Testis (tissue), 5 donors: ENCODE measurements at places on chromosomes 1 and 21. TPM values are rescaled to one million over a fixed set of nuclear protein-coding genes. Genes with fewer than 3 reads are reported as not detected.

DNA sequence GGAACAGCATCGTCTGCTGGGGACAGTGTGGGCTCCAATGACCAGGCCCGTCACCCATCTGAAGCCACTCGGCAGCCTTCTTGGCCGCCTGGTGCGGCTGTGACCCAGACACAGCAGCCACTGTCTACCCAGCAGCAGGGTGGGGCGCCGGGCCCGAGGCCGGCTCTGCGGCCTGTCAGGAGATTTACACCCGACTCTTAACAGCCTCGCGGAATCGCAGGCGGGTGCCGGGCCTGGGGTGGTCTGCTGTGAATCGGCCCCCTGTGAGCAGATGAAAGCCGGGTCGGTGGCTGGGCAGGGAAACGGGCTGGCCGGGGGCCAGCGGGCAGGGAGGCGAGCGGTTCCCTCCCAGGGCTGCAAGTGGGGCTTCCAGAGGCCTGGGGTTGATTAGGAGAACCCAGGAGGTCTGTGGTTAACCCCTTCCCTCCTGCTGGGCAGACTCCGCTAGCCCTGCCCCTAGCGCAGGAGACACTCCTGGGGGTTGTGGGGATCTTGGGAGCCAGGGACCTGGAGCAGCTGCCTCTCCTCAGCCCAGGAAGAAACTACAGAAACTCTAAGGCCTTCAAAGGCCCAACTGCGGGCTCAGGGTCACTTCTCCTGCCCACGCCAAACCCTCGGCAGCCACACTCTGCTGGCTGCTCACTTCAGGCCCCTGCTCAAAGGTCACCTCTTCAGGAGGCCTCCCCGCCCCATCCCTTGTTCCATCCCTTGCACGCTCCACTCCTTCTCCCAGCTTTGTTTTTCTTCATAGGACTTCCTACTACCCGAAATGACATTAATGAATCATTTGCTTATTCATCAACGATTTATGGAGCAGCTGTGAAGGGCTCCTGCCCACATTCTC, 15.6 kb downstream of the RUNX3 start:
- DNase-seq = no peak

DNA sequence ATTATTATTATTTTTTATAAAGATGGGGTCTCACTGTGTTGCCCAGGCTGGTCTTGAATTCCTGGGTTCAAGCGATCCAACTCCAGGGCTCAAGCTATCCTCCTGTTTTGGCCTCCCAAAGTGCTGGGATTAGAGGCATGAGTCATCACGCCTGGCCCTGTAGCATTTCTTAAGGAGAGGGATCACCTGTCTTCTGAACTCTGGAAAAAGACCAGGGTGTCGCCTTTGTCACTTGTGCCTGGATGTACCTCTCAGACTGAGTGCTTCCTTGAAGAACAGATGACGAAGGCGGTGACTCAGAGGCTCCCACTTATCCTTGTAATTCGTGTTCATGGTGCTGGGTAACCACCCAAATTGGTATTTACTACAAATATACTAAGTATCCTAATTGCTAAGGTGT, 2.4 kb upstream of the CGN start:
- DNase-seq = no peak

GRCh38 chr1:31183126-31183525, 56.6 kb downstream of the NKAIN1 start:
- DNase-seq = no peak

GRCh38 chr1:67724928-67725560, 40.0 kb downstream of the GADD45A start:
- DNase-seq = peak; percentile 46

- DNase-seq = peak; percentile 83
Measured at GRCh38 chr1:23528250-23528978, 2.6 kb downstream of the E2F2 start.

DNA sequence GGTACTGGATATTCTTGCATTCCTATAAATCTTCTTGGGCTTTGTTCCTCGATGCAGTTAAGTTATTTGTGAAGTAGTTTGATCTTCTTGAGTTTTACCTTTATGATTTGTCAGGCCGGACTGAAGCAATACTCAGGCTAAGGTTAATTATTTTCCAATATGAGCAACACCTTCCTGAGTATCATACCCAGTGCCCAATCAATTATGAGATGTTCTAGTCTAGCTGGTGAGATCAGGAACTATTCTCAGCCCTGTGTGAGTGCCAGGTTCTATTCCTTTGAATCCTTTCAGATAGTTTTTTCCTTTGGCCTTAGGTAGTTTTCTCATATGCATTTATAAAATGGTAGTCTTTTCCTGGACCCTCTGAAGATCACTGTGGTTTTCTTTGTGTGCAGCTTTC, 92.5 kb downstream of the SCMH1 start:
- DNase-seq = no peak

DNA sequence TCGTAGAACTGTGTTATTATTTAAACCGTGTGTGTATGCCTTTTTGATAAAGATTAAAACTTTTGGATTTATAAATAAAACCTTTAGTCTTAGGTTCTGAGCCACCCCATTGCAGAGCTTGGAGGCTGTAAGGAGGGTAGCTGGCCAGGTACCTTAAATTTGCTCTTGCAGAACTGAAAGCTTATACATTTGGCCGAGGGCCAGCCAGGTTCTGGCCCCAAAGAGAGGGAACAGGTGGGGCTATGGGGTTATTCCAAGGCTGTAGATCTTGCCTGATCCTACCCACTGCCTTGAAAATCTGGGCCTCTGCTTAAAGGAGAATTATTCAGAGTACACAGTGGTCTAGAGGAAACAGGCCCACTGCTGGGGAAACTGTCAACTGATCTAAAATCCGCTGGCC, 59.6 kb downstream of the CAMK2N1 start:
- DNase-seq = no peak

GRCh38 chr1:203934027-203934426, 72.6 kb downstream of the SNRPE start:
- no peak for DNase-seq

- no peak for DNase-seq
Measured at GRCh38 chr1:183277821-183278738, 92.0 kb downstream of the LAMC2 start.

GRCh38 chr1:243525085-243525487, 269.2 kb downstream of the SDCCAG8 start:
- DNase-seq = no peak

The FAM72B gene
- polyA plus RNA-seq = 2.5 TPM
